RKO (cell line): ENCODE measurements at places on chromosomes 12 and 14.

DNA sequence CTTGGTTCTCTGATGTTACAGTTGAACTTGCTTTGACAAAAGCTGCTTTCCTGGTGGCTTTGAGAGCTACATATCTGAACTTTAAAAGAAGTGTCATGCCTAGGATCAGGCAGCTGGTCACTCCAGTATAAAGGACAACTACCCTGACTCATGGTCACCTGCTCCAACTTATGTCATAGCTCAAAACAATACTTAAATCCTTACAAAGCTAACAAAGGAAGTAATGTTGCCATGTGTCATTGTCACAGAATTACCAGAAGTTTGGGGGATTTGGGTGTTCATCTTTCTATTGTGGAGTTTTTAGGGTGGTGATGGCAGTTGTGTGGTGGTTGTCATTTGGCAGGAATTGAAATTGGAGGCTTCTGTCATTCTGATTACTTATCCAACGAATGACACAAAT, 1.8 kb upstream of the TCP11L2 start:
- peak; percentile 43 for DNase-seq

DNA sequence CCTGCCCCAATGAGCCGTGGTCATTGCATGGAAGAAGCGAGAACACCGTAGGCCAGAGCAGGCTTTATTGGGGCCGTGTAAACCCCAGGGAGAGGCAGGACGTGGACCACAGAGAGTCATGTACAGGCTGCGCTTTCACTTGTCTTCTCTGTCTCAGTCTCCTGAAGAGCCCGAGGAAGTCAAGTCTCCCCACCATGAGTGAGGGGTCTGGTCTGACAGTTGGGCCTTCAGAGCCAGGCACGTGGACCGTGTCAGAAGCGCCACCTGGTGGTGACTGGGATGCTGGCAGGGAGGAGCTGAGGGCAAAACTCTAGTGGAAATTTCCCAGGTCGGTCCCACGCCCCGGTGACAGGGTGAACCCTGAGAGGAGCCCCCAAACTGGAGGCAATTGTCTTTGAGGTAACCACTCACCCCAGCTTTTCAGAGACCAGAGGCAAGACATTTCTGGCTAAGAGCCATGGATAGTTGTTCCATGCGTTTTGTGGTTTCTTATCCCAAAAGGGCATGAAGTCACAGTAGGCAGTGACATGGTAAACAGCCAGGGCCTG, 17.4 kb downstream of the RPS6KL1 start:
- peak; percentile 29 for DNase-seq

DNA sequence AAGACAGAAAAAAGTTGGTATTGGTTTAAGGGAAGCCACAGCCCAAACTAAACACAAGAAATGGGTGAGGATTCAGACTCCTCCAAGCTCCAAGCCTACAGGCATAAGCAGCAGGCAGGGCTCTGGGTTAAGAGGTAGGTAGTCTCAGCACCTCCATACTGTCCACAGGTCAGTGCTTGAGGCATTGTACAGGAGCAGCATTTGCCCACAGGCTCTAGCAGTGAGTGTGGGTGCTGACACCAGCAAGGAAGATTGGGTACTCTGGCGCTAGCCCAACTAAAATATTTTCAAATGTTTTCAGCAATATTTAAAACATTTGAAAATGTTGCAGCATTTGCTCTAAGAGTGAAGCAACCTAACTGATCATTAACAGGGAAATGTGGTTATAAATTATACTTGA, 33.1 kb downstream of the FERMT2 start:
- no peak for DNase-seq

GRCh38 chr14:105363847-105364708, 34.3 kb upstream of the TEX22 start:
- DNase-seq: no peak

DNA sequence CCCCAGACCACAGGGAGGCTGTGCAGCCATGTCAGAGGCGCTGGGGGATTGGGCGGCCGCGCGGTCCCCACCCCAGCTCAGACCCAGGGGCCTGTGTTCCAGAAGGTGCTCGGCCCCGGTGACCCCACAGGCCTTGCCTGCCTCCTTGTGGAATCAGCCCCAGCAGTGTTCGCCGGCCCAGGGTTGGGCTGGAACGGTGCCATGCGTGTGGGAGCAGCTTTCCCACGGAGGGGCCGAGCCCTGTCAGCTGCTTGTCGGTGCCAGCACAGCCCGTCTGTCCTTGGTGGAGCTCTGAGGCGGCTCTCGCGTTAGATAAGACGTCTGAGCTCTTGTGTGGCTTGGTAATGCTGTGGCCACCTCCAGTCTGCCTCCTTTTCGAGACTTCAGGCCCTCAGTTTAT, 8.5 kb downstream of the ZFYVE21 start:
- no peak for DNase-seq

- peak; percentile 21 for DNase-seq
Observed at GRCh38 chr12:10661338-10661737, 12.5 kb downstream of the STYK1 start.

- DNase-seq: peak; percentile 53
Observed at GRCh38 chr12:30134229-30134628, 350.5 kb upstream of the TMTC1 start.

DNA sequence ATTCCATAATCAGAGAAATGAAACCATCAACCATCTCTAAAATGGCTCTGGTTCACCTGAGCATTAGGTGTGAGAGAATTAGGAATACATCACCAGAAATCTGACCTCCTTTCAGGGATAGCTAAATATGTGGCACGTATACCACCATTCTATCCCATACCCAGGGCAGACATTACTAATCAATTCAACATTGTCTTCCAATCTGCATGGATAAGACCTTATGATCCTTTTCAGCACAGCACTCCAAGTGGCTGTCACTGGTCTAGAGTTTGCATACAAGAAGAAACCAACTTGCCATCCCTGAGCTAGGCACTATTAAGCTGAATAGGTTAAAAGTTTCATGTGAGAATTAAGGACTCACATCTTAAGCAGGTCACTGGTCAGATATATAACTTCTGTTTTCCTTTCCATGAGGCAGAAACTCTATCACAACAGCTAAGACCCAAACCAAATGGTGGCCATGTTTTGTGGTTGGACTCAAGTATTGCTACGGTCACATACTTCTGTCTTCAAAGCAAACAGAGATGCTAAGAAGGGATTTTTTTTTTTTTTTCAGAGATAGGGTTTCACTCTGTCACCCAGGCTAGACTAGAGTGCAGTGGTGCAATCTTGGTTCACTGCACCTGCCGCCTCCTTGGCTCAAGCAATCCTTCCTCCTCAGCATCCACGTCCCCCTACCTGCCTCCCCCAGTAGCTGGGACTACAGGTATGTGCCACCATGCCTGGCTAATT, 249.0 kb downstream of the DPF3 start:
- DNase-seq: peak; percentile 32

DNA sequence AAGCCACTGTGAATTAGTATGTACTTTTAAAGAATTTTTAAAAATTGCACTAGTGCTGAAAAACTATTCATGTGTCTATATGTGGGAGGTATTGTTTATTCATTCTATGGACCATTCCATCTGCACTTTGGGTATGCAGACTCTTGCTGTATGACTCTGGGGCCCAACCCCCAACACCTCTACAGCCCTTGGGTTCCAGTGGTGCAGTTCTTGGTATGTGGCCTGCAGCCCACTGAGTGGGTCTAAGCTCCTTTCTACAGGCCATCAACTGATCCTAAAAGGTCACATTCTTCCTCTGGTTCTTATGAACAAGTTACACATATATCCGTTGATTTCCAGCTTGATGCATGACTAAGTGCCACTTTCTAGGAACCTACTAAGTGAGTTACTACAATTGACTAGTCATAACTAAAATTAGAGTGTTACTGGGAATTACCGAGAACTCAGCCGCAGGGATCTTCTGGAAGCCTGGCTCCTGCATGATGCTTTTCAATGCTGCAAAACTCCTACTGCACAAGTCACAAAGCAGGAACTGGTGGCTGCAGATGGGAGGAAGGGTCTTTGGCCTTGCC, 62.4 kb upstream of the MED13L start:
- DNase-seq: peak; percentile 11

- DNase-seq: no peak
Observed at GRCh38 chr14:65200454-65200853, 98.1 kb upstream of the MAX start.

DNA sequence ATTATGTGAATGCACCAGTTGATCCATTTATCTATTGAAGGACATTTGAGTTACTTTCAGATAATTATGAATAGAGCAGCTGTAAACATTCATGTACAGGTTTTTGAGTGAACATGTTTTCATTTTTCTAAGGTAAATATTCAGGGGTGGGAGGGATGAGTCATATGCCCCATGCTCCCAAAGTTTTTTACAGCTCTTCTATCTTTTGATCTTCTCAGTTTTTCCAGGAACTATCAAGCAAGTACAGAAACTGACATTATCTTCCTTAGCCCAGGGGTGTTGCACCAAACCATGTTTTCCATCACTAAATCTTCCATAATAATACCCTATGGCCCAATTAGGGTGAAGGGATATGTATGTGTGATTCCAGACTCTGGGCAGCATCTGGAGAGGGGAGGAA, 384.5 kb downstream of the EMP1 start:
- DNase-seq: no peak

- no peak for DNase-seq
Observed at GRCh38 chr12:78442454-78442801, 422.1 kb upstream of the SYT1 start.

GRCh38 chr12:132053338-132054330, 90.5 kb downstream of the DDX51 start:
- DNase-seq: no peak

- no peak for DNase-seq
Observed at GRCh38 chr12:121983536-121984210, 38.0 kb upstream of the BCL7A start.

- DNase-seq: no peak
Observed at GRCh38 chr14:30874120-30874998, at the start of gene COCH. COCH (plus strand) TSS chr14:30874559; CDS start chr14:30874939, 380 bp downstream.

GRCh38 chr12:6698352-6699046, 2.1 kb downstream of the PIANP start:
- no peak for DNase-seq

- DNase-seq: no peak
Observed at GRCh38 chr14:38255673-38256532, at the start of gene CLEC14A. CLEC14A (minus strand) TSS chr14:38256093; CDS start chr14:38256022, 71 bp downstream.

- DNase-seq: peak; percentile 14
Observed at GRCh38 chr12:53599579-53599978, 26.6 kb downstream of the ATF7 start.

GRCh38 chr14:90566481-90566880, 169.7 kb downstream of the CALM1 start:
- no peak for DNase-seq

DNA sequence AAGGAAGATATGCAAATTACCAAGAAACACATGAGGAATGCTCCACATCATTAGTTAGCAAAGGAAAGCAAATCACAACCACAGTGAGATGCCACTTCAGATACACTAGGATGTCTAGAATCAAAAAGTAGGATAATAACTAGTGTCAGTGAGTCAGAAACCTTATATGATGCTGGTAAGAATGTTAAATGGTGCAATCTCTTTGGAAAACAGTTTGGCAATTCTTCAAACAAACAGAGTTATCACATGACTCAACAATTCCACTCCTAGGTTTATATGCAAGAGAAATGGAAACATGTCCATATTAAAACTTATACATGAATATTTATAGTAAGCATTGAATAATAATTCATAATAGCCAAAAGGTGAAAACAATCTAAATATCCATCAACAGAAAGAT, 220.9 kb downstream of the FOXG1 start:
- no peak for DNase-seq

DNA sequence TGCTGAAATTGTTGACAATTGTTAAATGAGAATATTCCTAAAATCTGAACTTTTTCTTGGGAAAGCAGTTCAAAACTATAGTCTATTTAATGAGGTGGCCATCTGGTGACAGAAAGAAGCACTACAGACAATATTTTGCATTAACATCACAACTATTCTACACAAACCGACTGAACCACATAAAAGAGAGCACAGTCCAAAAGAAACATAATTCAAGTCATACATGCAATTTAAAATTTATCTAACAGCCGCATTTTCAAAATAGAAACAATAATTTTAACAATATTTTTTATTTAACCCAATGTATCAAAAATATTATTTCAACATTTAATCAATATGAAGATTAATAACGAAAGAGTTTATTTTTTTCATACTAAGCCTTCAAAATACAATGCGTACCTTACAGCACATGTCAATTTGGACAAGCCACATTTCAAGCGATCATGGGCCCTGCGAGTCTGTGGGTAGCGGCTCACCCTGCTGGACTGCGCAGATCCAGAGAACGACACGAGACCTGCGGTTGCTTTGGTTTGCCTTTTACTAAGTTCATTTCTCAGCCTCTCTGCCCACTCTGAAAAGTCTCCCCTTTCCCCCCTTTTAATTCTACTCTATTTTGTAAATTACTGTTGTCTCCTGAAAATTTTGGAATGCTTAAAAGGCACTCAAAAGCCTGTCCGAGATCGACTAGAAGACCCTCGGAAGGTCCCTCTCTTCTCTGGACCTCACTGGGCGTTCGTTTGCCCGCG, 947 bp upstream of the LRRC9 start:
- peak; percentile 54 for DNase-seq

GRCh38 chr12:50686976-50687375, 76.9 kb upstream of the ATF1 start:
- no peak for DNase-seq

- DNase-seq: peak; percentile 72
Observed at GRCh38 chr14:41285186-41285748, 321.4 kb upstream of the LRFN5 start.

DNA sequence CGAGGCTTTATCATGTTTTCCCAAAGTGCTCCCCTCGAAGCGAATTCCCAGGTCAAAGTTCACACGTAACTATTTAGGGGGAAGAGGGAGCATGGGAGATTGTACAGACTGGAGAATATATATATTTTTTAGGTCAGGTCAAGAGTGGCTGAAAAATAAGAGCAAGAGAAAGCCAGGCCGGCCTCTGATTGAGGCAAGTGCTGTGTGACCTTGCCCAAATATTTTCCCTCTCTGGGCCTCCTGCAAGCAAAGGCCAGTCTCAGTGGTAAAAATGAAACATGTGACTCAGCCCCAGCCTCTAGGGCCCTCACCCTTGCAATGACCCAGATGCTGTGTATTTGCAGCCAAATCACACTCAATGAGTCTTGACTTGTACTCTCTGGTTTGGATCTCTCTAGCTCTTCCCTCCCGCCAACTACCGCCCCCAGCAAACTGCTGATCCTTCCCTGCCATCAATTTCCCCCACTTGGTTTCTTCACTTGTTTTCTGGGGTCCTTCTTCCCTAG, 34.1 kb downstream of the SMUG1 start:
- no peak for DNase-seq

DNA sequence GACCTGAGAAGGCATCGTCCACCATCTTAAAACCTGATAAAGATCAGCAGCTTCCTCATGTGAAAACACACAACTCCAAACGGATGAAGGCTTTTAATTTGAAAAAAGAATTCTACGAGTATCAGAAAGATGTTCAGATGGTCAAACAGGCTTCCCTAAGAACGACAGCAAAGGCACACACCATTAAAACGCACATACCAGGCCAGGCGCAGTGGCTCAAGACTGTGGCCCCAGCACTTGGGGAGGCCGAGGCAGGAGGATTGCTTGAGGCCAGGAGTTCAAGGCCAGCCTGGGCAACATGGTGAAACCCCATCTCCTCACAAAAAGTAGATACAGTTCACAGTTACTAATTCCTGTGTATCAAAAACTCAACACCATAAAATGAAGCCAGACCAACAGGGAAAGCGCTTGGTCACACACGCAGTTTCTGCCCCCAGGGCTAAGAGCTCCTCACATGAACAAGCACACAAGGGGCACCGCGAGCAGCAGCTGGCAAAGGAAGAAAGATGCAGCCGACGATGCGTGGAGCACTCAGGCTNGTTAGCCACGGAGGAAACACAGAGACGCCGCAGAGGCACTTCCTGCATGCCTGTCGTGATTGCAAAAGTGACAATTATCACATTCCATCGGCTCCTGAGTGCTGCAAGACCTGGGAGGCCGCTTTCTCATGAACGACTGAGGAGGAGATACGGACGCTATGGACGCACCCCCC, 78.0 kb downstream of the NOC4L start:
- no peak for DNase-seq

GRCh38 chr12:541676-542324, 82.1 kb downstream of the B4GALNT3 start:
- DNase-seq: no peak
